BE2C (cell line): ENCODE measurements at places on chromosomes 5 and 9.

DNA sequence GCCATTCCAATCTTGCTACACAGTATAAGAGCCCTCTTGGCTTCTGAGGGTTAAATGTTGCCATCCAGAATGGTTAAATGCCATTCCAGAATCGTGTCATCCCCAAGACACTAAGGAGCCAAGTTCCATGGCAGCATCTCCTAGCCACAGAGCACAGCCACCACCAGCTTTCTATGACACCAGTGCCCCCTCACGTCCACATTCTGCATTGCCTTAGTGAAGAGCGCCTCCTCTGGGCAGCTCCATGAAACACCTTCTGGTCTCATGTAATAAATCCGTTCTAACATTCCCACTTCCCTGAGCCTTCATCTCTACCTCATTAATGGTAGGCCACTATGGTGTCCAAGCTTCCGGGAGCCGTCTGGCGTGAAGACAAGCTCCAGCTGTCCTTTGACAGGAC is 12.4 kb downstream of the CBY3 start:
- peak; percentile 68 for DNase-seq

- no peak for DNase-seq
Observed at GRCh38 chr5:133459474-133460160, 152.7 kb downstream of the FSTL4 start.

DNA sequence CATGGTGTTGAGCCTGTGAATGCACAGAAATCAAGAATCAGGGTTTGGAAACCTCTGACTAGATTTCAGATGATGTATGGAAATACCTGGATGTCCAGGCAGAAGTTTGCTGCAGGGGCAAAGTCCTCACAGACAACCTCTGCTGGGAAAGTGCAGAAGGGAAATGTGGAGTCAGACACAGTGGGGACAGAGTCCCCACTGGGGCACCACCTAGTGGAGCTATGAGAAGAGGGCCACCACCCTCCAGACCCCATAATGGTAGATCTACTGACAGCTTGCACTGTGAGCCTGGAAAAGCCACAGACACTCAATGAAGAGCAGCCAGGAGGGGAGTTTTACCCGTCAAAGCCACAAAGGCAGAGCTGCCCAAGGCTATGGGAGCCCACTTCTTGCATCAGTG is 181.9 kb upstream of the SEMA6A start:
- no peak for DNase-seq

GRCh38 chr9:127587966-127588365 is 24.1 kb upstream of the STXBP1 start:
- no peak for DNase-seq

GRCh38 chr5:142716963-142717362 is 31.1 kb upstream of the FGF1 start:
- DNase-seq = peak; percentile 79

GRCh38 chr5:138686668-138687067 is 66.6 kb upstream of the CTNNA1 start:
- no peak for DNase-seq

GRCh38 chr5:82018462-82018861 is 46.6 kb downstream of the ATG10 start:
- DNase-seq = no peak

DNA sequence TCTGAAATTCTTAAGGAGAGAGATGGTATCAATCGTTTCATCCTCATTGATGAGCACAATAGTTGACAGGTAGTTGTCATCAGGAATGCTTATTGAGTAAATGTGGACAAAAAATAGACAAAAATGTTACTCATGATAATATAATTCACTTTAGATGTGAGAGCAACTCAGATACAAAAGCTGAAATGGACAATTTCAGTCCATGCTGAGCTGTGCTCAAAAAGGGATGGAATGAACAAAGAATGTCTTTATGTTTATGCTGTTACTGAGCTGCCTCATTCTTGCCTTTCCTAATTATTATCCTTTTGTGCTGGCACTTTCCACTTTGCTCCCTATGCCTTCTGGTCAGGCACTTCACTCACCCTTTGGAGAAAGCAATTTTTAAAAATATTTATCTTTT is 49.5 kb downstream of the JAKMIP2 start:
- DNase-seq = no peak

- no peak for DNase-seq
Observed at GRCh38 chr9:13718086-13718485, 438.6 kb upstream of the MPDZ start.

DNA sequence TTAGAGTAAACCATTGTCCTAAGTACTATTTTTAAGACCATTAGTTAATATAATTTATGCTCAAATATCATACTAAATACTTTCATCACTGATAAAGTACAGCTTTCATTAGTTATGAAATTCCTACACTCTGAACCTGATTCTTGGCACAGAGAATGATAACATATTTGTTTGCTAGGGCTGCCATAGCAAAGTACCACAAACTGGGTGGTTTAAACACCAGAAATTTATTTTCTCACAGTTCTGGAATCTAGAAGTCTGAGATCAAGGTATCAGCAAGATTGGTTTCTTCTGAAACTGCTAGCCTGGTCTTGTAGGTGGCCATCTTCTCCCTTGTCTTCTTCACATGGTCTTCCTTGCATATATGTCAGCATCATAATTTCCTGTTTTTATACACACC is 608.4 kb downstream of the TLE1 start:
- no peak for DNase-seq

DNA sequence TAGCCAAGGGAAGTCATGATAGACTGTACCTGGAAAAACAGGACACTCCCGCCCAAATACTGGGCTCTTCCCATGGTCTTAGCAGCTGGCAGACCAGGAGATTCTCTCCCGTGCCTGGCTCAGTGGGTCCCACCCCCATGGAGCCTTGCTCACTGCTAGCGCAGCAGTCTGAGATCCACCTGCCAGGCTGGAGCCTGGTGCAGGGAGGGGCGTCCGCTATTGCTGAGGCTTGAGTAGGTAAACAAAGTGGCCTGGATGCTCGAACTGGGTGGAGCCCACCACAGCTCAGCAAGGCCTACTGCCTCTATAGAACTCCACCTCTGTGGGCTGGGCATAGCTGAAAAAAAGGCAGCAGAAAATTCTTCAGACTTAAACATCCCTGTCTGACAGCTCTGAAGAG is 10.1 kb upstream of the THG1L start:
- no peak for DNase-seq

GRCh38 chr9:37575511-37575914 is 667 bp downstream of the FBXO10 start:
- DNase-seq = no peak

- DNase-seq = no peak
Observed at GRCh38 chr5:60677850-60678664, 21.9 kb downstream of the DEPDC1B start.

DNA sequence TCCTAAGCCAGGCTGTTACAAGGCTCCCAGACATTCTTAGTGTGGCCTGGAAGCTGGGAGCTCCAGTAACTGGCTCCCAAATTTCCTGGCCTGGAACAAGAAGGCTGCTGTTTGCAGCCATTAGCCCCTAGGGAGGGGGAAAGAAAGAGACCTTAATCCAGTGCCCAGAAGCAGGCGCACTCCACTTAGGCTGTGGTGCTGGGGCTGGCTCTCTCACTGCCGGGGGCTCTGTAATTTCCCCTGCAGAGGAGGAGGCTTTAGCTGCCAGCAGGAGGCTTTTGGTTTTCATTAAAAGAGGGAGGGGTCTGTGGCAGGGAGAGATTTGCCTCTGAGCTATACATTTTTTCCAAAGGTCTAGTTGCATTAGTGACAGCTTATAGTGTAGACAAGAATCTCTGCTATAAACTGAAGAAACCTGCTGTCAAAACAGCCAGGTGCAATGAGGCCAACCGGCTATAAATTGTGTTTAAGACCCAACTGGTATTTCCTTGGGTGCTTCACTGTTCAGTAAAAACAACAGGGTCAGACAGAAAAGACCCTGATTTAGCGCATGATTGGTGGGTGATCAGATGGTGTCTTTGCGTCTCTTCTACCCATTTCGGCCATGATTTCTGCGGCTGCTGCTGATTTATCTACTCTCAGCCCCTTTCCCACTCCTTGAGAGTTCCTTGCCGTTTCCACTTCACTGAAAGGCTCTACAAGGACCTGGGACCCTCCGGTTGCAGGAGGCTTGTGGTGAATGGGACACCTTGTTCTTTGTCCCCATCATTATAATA is 254.6 kb downstream of the AOPEP start:
- DNase-seq = peak; percentile 53

GRCh38 chr9:135887585-135888050 is 19.7 kb downstream of the CAMSAP1 start:
- DNase-seq = no peak

DNA sequence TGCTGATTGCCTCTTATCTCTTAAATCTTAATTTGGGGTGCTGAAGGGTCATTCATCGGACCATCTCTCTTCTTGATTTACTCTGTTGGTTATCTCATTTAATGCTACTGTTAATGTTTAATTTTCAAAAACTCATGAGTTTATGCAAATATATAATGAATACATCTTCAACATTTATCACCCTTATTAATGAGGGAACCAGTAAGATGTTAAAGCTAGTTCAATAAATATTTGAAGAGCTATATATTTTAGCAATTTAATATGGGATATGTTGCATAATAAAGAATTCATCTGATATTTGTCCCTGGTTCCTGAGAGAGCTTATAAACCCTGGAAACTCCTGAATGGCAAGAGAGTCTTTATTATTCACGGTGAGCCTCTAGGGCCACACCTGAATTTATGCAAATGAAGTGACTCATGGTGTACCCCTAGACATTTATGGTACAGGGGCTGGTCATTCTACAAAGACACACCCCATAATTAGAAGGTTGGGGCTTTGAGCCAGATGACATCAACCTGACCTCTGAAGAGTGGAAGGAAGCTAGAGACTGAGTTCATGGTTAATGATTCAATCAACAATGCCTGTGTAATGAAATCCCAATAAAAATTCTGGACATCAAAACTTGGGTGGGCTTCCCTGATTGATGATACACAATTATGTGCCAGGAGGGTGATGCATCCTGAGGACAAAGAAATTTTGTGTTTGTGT is 339.5 kb upstream of the ZNF608 start:
- no peak for DNase-seq

DNA sequence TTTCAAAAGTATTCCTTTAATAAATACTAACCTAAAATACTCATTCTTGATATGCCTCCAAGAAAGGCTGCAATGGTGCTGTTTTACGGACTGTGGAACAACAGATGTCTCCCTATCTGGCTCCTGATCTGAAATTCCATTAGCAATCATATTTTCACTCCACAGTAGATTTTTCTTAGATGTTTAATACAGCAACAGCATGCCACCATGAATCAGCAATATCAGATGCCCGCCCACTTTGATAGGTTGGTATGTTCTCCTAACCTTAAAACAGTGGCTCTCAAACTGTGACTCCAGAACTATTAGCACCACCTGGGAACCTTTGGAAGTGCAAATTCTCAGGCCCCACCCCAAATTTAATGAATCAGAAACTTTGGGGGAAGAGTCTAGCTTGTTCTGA is 110.2 kb downstream of the MLLT3 start:
- DNase-seq = no peak

- DNase-seq = no peak
Observed at GRCh38 chr9:10041726-10042229, 571.0 kb downstream of the PTPRD start.

GRCh38 chr9:97668485-97668884 is 28.7 kb downstream of the XPA start:
- DNase-seq = no peak

DNA sequence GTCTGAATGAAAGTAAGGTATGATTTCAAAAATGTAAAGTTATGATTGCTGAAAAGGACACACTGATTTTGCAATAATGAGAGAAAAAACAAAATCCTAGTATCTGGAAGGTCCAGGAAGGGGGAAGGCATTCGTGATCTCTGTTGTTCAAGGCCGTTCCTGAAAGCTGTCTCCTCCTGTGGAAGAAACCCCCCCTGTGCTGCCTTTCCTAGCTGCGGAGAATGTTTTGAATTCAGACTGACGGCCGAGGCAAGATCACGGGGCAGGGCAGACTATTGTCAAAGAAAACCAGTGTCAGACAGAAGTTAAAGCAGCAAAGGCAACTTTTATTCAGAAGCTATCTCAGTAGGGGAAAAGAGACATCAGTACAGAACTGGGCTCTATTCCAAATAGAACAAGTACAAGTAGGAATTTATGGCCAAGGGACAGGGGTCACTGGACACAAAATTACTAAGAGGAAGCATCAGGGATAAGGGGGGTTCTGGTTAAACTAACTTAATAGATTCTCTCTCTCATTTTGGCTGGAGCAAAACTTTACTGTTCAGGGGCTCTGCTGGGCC is 61.9 kb upstream of the IGFBPL1 start:
- no peak for DNase-seq

DNA sequence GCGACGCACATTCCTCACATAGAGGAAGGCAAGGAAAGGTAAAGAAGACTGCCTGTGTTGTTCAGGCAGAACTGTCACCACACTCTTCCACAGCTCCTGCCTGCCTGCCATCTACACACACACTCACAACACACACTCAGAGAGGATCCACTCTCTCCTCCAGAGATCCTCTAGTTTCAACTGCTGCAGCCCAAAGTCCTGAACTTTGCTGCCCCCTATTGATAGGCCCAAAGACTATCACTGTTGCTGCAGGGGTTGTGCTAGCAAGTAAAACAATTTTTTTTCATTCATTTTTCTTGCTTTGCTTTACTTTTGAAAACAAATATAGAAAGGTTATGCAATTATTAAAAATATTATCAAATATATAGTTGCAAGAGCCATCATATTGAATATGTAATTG is 5.9 kb upstream of the CFAP90 start:
- DNase-seq = peak; percentile 54

- DNase-seq = no peak
Observed at GRCh38 chr5:95959051-95959887, 2.4 kb downstream of the ELL2 start.

DNA sequence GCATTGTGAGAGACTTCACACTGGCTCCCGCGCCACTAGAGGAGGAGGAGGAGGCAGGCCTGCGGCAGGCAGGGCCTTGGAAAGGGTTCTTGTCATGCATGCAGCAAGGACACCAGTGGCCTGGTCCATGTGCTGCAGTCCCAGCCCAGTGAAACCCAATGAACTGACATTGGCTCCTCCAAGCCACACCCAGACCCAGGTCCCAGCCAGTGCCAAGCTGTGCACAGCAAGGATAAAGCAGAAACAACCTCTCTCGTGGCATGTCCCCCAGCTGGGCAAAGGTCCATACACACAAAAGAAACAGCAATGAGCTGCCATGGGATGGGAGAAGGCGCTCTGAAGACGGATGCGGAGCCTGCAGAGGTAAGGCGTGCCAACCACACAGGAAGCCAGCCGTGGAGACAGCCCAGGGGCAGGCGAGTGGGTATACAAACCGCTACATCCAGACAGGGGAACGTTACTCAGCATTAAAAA is 89.2 kb downstream of the SEMA4D start:
- no peak for DNase-seq
